NCI-H1092 (cell line): ENCODE measurements at places on chromosomes 2 and 18.

GRCh38 chr2:226466589-226466988, 333.0 kb downstream of the IRS1 start:
- no peak for DNase-seq

DNA sequence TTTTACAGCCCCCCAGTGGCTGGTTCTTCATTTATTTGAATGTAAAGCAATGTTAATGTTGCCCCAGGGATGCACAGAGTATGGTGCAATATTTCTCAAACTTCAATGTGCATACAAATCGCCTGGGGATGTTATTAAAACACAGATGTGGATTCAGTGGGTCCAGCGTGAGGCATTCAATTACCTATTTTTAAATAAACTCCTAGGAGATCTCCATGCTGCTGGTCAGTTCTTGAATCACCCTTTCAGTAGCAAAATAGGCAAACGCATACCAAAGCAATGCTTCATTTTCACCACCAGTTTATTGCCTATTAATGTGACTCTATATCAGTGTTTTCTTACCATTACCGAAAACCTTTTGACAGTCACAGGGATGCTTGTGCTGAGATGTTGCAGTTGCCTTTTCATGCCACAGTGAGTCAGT, 530.7 kb downstream of the CBLN2 start:
- DNase-seq = no peak

DNA sequence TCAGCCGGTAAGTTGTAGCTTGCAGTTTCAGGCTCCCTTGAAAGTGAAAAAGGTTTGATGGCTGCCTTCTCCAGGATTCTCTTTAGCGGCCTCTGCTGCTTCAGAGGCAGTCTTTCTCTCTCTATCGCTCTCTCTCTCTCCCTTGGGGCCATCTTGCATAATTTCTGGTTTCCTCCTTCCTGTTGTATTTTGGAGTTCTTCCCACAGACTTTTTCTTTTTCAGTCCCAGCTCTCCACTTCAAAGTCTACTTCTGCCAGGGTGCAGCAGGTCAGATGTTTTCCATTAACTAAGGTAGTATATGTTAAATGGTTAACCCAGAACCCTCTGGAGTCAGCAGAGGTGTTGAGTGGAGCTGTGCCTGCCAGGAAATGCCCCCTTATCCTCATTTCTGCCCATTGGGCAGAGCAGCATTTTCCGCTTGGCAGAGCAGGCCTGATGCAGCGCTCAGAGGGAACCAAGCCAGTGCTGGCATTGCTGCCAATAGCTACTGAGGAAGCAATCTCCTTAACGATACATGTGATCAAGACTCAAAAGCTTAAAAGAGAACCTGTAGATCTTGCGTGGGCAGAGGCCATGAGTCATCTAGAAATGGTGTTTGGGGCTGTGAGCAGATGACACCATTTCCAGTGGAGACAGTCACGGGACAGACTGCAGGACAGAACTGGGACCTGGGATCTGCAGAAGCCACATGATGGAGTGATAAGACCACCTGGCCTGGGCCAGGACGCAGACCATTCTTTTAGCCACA, 20.8 kb downstream of the DBI start:
- DNase-seq = peak; percentile 45

DNA sequence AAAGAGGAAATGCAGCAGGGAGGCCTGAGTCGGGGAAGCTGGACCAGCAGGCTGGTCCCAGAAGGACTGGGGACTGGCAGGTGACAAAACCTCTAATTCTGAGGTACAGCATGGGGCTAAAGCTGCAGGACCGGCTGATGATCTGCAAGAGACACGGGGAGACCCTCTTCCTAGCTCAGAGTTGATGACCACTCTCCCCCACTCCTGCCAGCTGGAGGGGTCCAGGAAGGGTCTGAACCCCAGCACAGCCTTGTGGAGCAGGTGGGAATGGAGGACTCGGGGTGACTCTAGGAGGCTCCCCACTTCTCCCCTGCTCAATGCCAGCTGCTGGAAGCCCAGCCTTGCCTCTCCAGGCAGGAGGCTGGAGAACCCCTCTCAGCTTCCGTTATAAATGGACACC, 67.7 kb downstream of the TWIST2 start:
- DNase-seq = no peak

DNA sequence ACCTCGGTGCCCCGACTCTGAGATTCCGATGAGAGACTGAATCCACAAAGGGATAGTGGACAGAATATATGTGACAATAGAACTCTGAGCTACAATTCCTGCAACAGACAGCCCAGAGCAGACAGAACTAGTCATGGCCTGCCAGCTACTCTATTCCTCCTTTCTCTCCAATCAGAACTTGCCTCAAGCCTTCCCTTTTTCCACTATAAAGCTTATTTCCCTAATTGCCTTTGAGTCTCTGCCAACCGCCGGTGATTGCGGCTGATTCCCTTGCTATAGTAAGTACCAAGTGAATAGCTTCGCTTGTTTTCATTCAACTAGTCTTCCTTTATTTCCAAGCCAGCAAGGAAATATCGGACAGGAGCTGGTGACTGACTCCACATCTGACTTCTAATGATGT, 96.8 kb downstream of the DSC3 start:
- no peak for DNase-seq

GRCh38 chr18:73669297-73669696, 478.3 kb downstream of the FBXO15 start:
- DNase-seq = no peak
